Sigmoid colon (tissue), 7 donors: ENCODE measurements at places on chromosomes 3 and 15. TPM values are rescaled to one million over a fixed set of nuclear protein-coding genes. Genes with fewer than 3 reads are reported as not detected.

GRCh38 chr3:98567666-98568270 lies 25.6 kb downstream of the CPOX start:
- no peak for DNase-seq

DNA sequence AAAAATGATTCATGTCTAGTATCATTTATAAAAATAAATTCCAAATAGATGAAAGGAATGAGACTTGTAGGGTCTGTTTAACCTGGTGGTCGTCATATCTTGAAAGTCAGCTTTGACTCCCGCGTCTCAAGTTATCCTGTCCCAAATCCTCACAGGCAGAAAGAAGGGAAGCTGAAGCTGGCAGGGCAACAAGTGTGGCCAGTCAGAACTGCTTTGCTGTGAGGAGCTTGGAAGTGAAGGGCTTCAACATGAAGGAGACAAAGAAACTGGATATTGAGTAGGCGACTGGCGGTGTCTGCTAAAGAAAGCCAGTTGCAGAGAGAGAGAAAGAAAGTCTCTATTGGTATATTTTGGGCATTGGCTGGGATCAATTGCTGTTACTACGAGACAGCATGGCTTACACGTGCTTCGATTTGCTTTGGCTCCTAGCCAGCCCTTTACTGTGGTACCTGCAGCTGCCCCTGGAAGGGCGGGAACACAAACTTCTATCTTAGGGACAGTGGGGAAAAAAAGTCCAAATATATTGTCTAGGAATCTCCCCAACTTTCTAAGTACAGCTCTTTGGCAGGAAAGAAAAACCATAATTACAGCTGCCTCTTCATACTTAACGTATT lies 107.2 kb downstream of the CHST2 start:
- DNase-seq, result no peak

DNA sequence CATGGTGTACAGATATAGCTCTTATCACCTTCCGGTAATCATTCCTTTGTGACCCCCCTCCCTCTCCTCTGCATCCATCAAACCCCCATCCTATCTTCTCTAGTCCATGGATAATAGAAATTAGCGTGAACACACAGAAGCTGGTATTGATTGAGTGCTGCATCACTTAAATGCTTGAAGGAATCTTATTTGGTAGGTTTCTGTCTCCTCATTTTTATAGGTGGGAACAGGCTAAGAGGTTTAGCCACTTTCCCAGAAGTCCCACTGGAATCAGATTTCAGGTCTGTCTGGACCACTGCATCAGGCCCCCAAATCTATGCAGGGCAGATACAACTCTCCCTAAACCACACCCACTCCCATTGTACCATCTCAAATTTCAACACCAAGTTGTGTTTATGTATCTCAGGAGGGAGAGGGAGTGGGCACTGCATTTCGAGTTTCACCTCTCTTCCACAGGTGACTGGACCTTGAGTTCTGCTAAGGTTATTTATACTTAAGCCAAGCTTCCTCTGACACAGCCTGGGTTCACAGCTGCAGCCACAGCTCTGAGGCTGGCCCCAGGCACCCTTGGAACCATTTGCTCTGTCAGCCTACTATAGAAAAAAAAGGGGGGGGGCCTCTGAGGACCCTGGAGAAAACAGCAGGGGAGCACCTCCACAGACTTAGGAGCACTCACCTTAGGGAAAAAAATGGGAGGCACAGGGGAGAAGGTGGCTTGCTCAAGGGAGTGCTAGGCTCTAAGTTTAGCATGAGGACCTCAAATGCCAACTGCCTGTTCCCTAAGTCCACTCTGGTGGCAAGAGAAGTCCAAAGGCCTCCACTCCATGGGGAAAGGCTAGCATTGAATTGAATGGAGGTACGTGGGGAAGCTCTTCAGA lies 2.1 kb upstream of the NMB start:
- no peak for DNase-seq

GRCh38 chr3:177601152-177601551 lies 403.9 kb upstream of the TBL1XR1 start:
- no peak for DNase-seq

DNA sequence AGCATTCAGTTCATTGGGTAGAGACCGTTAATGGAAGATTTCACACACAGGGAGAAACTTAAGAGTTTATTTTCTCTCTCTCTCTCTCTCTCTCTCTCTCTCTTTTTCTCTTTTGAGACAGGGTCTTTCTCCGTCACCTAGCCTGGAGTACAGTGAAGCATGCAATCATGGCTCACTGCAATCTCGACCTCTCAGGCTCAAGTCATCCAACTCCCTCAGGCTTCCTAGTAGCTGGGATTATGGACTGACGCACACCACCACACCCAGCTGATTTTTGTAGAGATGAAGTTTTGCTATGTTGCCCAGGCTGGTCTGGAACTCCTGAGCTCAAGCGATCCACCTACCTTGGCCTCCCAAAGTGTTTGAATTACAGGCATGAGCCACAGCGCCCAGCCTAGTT lies 1.6 kb downstream of the WDR72 start:
- no peak for DNase-seq

DNA sequence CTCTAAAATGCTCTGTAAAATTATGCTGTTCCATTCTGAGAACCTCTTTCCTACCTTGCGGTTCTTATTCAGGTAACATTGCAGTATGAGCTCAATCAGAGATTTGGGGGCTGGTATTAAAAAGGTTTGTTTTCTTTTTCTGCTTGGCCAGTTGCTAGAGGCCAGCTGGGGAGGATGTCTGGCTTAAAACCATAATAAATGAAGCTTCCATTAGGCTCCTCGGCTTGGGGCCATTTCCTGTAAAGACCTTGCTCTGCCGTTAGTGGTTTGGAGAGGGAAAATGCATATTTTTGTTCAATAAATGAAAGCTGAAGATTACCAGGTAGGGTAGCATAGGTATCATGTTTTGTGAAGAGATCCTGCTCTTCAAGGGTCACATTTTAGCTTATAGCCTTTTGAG lies 55.2 kb downstream of the MCTP2 start:
- DNase-seq, result no peak

GRCh38 chr3:128498127-128498626 lies 5.2 kb upstream of the GATA2 start:
- peak; percentile 45 for DNase-seq

The HCN4 gene
- total RNA-seq, result not detected

The PIAS1 gene
- 72.0 TPM for total RNA-seq

The RNF168 gene
- total RNA-seq, result 14.2 TPM

The APOD gene
- 160 TPM for total RNA-seq

The FHIT gene
- 9.3 TPM for total RNA-seq

The KLHL40 gene
- total RNA-seq, result not detected

The CHRNA7 gene
- total RNA-seq, result 3.9 TPM

The FURIN gene
- 21.0 TPM for total RNA-seq

The CSPG4 gene
- 122 TPM for total RNA-seq
